Globus pallidus (tissue), 1 donor: ENCODE measurements at places on chromosomes 2 and 18.
A peak's percentile ranks its signal among the peaks of the same experiment; 100 is the strongest.

DNA sequence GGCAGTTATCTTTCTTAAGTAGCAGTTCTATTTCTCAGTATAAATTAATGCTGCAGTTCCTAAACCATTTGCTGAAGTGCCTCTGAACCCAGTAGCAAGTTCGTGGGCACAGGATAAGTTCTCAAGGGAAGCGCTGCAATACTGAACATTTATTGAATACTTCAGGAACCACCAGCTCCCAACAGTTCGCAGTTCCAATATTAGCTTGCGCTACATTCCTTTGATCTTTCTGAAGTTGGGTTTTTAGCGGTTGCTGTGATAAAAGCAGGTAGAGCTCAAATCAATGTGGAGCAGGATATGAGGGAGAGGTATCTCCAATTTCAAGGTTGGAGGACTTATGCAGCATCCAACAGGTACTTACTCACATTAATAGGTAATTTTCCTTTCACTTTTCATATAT lies 33.7 kb downstream of the PDCL3 start:
- no peak for DNase-seq

GRCh38 chr18:46412916-46413315 lies 244.1 kb downstream of the LOXHD1 start:
- peak; percentile 26 for DNase-seq

DNA sequence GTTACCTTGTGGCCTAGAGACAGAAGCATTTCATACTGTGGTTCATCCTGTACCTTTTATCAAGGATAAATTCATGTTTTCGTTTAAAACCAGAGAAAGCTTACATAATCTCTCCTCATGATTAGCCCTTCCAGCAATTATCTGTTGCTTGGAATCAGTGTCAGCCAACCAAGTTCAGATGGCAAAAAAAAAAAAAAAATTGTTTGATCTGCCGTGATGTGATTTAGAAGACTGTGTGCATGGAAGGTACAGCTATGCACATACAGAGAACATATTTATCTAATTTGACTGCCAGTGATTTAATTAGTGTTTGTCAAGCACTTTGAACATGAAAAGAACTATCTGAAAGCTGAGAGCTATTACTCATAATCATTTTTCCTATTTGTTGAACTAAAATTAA lies 180.9 kb downstream of the ZEB2 start:
- DNase-seq, result no peak

GRCh38 chr18:35122586-35123224 lies 81.5 kb downstream of the MAPRE2 start:
- DNase-seq, result peak; percentile 58

DNA sequence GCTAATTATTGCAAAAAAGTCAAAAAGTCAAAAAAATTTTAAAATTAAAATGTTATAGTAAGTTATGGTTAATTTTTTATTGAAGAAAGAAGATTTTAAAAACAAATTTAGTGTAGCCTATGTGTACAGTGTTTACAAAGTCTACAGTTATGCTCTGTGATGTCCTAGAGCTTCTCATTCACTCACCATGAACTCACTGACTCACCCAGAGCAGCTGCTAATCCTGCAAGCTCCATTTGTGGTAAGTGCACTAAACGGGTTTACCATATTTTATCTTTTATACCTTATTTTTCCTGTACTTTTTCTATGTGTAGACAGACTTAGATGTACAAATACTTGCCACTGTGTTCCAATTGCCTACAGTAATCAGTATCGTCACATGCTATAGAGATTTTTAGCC lies 788.2 kb downstream of the DSC3 start:
- DNase-seq, result no peak

DNA sequence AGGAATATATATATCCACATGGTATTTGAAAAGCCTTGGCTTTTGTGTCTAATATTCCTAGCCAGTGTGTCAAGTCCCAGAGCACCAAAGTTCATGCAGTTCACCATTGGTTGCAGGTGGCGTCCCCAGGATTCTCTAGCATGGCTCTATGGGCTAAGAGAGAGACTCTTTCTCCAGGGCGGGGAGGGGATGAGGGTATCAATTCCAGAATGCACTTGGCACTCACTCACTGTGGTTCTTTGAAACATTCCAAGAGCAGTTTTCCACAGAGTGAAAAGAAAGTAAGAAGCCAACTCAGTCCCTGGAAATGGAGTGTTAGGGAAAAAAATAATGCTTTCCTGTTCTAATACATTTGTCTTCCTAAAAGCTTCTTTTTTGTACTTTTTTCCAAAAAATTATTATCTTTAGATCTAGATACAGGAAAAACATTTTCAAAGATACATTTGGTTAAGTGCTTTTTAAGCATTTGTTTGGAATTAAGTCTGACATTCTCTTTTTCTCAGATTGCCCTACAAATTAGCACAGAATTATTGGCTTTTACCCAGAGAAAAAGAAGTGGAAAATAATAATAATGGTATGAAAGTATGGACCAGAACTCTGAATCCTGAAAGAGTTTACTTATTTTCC lies 239.9 kb downstream of the PAX3 start:
- no peak for DNase-seq

GRCh38 chr2:109594246-109594885 lies 19.4 kb downstream of the SEPTIN10 start:
- DNase-seq, result peak; percentile 50

DNA sequence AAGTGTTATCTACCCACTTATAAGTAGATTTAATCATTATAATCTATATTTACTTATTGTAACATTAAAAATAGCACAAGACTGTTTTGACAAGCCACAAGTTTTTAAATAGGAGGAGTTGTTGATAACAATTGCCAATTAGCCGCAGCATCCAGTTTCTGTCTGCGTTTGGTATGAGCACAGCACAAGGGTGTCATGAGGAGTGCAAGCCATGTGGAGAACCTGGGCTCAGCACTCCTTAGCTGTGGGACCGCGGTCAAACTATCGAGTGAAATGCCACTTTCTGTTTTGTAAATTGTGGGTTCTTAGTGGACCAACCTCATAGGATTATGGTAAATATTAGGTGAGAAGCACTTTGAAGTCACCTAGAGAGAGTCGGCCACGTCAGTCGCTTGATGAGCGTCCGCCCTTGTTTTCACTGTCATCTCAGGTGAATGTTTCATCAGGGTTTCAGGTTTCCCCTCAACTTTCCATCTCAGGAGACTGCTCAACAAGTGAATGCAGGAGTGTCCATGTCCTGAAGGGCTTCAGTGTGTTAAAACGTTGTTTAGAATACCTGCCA lies 294.5 kb downstream of the ZNF407 start:
- no peak for DNase-seq

- no peak for DNase-seq
Observed at GRCh38 chr2:47269316-47270232, 114.5 kb upstream of the STPG4 start.

GRCh38 chr18:37529863-37530262 lies 35.7 kb downstream of the CELF4 start:
- no peak for DNase-seq

- DNase-seq, result no peak
Observed at GRCh38 chr2:225008935-225009334, 33.3 kb downstream of the DOCK10 start.

GRCh38 chr2:53942280-53942679 lies 28.5 kb downstream of the PSME4 start:
- DNase-seq, result no peak

DNA sequence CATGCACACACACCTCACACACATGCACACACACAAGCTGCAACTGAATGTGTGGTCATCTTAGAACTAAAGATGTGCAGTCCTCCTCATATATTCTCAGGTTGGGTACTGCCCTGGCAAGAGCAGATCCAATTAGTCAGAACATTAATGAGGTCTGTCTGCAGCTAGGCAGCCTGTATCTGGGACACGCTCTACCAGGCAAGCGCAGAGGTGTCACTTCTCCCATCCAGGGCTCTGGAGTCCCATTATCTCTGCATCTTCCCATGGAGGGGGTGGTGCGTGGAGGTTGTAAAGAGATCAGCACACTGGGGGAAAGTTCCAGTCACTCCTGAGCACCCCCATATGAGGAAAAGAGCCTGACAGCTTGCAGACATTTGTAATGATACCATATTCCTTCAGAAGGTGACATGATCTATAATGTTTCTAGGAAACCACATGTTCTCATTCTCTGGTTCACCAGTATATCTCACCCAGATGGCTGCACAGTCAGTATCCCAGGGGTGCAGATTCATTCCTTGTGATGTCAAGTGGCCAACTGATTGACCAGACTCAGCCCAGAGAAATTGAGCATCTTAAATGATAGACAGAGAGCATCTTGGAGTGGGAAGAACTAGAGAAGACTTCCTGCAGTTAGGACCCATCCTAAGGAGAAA lies 95.4 kb downstream of the RTN4 start:
- no peak for DNase-seq

DNA sequence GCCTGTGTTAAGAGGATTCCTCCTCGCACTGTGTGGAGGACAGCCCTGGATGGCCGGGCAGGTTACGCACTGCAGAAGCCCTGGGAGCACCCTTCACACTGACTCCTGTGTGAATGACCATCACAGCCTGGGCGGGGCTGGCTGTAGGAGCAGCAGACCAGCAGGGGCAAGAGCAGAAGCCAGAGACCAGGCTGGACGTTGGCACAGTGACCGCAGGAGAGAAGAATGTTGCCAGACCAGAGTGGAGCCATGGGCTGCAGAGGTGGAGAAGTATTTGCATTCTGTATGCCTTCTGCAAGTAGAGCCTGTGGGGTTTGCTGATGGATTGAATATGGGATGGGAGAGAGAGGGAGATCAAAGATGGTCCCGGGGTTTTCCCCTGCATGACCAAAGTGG lies 23.1 kb downstream of the LRRFIP1 start:
- no peak for DNase-seq

GRCh38 chr2:127984551-127984950 lies 43.3 kb downstream of the SAP130 start:
- no peak for DNase-seq

DNA sequence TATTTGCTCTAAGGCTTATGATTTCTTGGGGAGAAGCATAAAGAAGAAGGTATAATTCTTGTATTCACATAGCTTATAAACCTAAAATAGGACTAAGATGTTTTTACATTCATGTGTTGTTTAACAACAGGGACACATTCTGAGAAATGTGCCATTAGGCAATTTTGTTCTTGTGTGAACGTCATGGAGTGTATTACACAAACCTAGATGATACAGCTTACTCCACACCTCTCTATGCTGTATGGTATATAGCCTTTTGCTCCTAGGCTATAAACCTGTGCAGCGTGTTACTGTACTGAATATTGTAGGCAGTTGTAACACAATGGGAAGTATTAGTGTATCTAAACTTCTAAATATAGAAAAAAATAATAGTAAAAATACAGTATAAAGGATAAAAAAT lies 92.1 kb downstream of the PHLPP1 start:
- no peak for DNase-seq
